Endothelial cell (in vitro differentiated cells): ENCODE measurements at places on chromosomes 6 and 20. TPM values are rescaled to one million over a fixed set of nuclear protein-coding genes. Genes with fewer than 3 reads are reported as not detected.
A peak's percentile ranks its signal among the peaks of the same experiment; 100 is the strongest.

- H3K36me3 ChIP-seq: no peaks in the 10 kb centered on the region
- no peak overlapping the region for H3K4me3 ChIP-seq
- H3K4me1 ChIP-seq: peaks cover 24% of the 10 kb centered on the region
- H3K27ac ChIP-seq: no peak overlapping the region
Measured at GRCh38 chr6:37126961-37127616, 42.9 kb upstream of the PIM1 start.

- H3K27ac ChIP-seq: no peak overlapping the region
- H3K27me3 ChIP-seq: no peaks in the 10 kb centered on the region
- no peak for DNase-seq
- no peaks in the 10 kb centered on the region for H3K4me1 ChIP-seq
Measured at GRCh38 chr6:112470950-112471349, 123.8 kb downstream of the RFPL4B start.

- peaks cover 1% of the 10 kb centered on the region for H3K27me3 ChIP-seq
- peaks cover 52% of the 10 kb centered on the region for H3K4me1 ChIP-seq
- no peak overlapping the region for H3K4me3 ChIP-seq
Measured at GRCh38 chr6:47262231-47262630, 47.5 kb downstream of the TNFRSF21 start.

GRCh38 chr6:84882768-84883766, 118.7 kb upstream of the TBX18 start:
- no peak for DNase-seq
- H3K27ac ChIP-seq: no peak overlapping the region
- H3K4me1 ChIP-seq: no peaks in the 10 kb centered on the region
- no peak overlapping the region for H3K4me3 ChIP-seq
- H3K27me3 ChIP-seq: no peaks in the 10 kb centered on the region

- H3K4me1 ChIP-seq: no peaks in the 10 kb centered on the region
- H3K27me3 ChIP-seq: no peaks in the 10 kb centered on the region
- H3K4me3 ChIP-seq: no peak overlapping the region
- no peaks in the 10 kb centered on the region for H3K36me3 ChIP-seq
- H3K27ac ChIP-seq: no peak overlapping the region
- DNase-seq: no peak
Measured at GRCh38 chr20:54267483-54268003, 59.7 kb downstream of the PFDN4 start.

DNA sequence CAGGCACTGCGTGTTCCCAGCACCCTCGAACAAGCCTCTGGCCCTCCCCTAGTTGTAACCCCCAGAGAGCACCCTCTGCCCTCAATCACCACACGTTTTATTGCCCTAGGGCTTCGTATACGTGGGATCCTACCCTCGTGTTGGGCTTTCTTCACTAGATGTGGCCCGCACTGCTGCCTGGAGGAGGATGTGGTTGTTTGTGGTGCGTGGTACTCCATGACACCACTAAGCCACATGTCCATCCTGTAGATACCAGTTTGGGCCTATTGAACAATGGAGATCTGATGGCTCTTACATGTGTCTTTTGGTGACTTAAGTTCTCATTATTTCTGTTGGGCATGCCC, 17.0 kb downstream of the SLC2A4RG start:
- no peak overlapping the region for H3K27ac ChIP-seq
- H3K4me3 ChIP-seq: peak overlapping the region; percentile 63
- peaks cover 19% of the 10 kb centered on the region for H3K27me3 ChIP-seq
- H3K36me3 ChIP-seq: peaks cover 22% of the 10 kb centered on the region
- peaks cover 4% of the 10 kb centered on the region for H3K4me1 ChIP-seq

DNA sequence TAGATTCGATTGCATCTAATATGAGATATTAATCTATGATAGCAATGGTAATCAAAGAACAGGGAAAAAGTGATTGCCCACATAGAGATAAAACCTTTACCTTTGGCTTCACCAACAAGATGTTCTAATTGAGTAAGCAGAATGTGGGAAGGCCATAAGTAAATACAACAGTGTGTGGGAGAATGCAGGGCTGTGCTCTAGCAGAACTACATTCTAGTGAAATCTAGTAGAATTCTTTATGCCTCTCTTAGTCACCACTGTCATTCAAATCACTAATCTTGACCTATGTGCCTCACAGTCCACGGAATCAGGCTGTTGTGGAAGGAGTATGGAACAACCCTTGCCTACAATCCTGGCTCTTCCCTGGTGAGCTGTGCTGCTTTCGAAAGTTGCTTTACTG, 30.4 kb upstream of the MCM9 start:
- H3K27me3 ChIP-seq: peaks cover 2% of the 10 kb centered on the region
- H3K4me1 ChIP-seq: peaks cover 10% of the 10 kb centered on the region
- no peak overlapping the region for H3K27ac ChIP-seq
- no peak overlapping the region for H3K4me3 ChIP-seq
- H3K36me3 ChIP-seq: peaks cover 12% of the 10 kb centered on the region

DNA sequence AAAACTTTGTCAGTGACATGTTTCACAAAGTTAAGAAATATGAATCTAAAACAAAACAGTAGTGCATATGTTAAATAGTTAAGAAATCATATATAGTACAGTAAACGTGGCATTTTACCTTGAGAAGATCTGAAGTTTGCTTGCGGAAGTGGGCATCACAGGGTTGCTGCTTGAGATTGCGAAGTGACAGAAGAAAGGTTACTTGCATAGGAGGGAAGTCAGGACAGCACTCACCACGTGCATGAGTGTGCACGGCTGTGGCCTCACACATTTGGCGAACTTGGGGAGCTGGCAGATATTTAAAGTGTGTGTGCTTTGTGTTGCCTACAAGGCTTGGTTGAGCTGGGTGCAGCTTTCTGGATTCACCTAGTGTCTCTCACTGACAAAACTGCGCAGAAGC, 431.5 kb upstream of the ARID1B start:
- no peaks in the 10 kb centered on the region for H3K36me3 ChIP-seq
- H3K27me3 ChIP-seq: no peaks in the 10 kb centered on the region
- no peak overlapping the region for H3K4me3 ChIP-seq
- no peak for DNase-seq

DNA sequence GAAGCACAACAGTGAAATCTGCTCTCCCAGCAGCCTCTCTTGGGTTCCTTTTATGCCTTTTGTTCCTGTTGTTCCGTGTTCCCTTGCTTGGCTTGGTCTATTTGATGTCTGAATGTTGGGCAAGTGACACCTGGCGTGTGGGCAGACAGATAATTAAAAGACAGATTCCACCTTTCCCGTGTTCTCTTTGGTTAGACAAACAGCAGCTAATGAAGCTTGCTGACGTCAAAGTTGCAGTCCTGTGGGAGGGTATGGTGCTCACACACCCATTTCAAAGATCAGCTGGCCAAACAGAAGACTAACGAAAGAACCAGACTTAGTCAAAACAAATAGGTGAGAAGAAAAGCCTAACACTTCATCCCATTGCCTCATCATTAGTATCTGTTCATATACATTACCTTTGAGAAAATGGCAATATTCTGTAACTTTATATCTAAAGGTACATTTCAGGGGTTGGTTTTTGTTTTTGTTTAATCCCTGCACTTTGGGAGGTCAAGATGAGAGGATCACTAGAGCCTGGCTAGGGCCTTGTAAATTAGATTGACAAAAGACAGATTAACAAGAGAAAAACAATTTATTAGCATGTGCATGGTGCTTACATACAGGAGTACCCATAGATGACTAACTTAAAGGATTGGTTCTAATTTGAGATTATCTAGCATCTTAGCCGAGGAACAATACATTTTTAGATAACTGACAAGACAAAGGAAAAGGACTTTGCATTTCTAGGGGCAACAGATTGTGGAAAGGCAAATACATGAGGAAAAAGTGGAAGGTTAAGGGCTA, 48.9 kb upstream of the TNFRSF21 start:
- no peaks in the 10 kb centered on the region for H3K36me3 ChIP-seq
- H3K4me3 ChIP-seq: no peak overlapping the region
- no peaks in the 10 kb centered on the region for H3K27me3 ChIP-seq
- no peak for DNase-seq
- no peak overlapping the region for H3K27ac ChIP-seq
- no peaks in the 10 kb centered on the region for H3K4me1 ChIP-seq

DNA sequence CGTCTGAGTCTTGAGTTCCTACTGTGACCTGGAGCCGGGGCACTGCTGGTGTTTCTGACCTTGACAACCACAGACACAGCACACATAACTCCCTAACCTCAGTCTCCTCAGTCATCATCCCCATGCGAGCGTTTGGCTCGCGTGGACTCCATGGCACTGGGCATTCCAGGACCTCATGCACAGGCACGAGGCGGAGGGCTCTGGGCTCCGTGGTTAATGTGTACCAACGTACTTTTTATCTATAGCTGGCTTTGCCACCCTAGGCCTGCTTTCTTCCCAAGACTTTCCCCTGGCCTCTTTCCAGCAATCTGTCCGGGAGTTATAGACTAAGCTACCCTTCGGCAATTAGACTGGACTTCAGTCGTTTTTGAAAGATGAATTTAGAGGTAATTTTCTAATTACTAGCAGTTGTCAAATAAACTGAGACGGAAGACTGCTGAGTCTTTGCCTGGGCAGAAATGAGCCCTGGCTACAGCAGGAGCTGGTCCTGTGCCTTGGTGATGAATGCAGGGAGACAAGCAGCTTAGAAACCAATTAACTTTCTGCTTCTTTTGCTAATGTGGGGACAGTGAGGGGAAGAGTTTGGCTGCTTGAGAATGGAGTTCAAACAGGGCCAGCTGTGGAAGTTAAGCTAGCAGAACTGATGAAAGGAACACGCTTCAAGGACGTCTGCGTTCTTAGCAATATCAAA, 16.1 kb upstream of the CTCFL start:
- no peaks in the 10 kb centered on the region for H3K36me3 ChIP-seq
- H3K4me1 ChIP-seq: peaks cover 4% of the 10 kb centered on the region
- H3K27ac ChIP-seq: no peak overlapping the region
- peaks cover 4% of the 10 kb centered on the region for H3K27me3 ChIP-seq
- no peak overlapping the region for H3K4me3 ChIP-seq
- DNase-seq: no peak

The SPATS1 gene
- not detected for total RNA-seq

The WFDC12 gene
- total RNA-seq: not detected

The PNRC1 gene
- 135 TPM for total RNA-seq

The TMEM181 gene
- 29.5 TPM for total RNA-seq

The SLC17A1 gene
- not detected for total RNA-seq

The SLC26A8 gene
- 0.97 TPM for total RNA-seq
